ENCODE measurements at places on chromosomes 11 and 22. TPM values are rescaled to one million over a fixed set of nuclear protein-coding genes. Genes with fewer than 3 reads are reported as not detected.

- DNase-seq = no peak
Measured at GRCh38 chr11:43399983-43400630, 41.4 kb downstream of the TTC17 start.

The UPK2 gene
- not detected for total RNA-seq

The UBQLN3 gene
- total RNA-seq = not detected

The MPZL2 gene
- 51.5 TPM for total RNA-seq

The KDELR3 gene
- 17.7 TPM for total RNA-seq

The SAA4 gene
- not detected for total RNA-seq
